ENCODE measurements at places on chromosomes 16 and 17.

GRCh38 chr17:32719689-32720088 lies 157.2 kb downstream of the MYO1D start:
- no peak for DNase-seq

DNA sequence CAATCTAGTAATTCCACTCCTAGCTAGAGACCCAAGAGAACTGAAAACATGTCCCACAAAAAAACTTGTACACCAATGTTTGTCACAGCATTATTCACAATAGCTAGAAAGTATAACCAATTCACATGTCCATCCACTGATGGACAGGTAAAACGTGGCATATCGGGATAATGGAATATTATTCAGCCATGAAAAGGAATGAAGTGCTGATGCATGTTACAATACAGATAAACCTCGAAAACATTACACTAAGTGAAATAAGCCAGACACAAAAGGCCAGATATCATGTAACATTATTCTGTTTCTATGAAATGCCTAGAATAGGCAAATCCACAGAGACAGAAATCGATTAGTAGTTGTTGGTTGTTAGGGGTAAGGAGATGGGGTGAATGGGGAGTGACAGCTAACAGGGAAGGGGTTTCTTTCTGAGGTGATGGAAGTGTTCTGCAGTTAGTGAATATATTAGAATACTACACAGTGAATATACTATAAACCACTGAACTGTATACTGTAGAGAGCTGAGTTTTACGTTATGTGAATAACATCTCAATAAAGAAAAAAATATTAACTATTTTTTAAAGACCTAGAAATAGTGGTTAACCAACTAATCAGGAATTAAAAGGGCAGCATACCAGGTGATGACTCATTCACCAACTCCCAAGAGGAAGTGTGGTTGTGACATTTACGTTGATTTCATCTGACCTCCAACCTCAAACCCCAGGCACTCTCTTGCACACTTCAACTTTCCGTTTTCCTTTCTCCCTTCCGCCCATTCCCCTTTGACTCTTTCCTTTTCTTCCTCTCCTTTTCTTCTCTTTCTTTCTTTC lies 48.6 kb downstream of the GAS7 start:
- no peak for DNase-seq

GRCh38 chr17:72336026-72336803 lies 215.4 kb downstream of the SOX9 start:
- no peak for DNase-seq

- DNase-seq, result no peak
These were observed 13.5 kb downstream of the ACTG1 start for GRCh38 chr17:81498953-81499600.

- peak; percentile 55 for DNase-seq
These were observed 116.4 kb upstream of the SMURF2 start for GRCh38 chr17:64778240-64779097.

All from activated CD4-positive, alpha-beta T cell treated with anti-CD3 and anti-CD28 coated beads for 36 hours (primary cell).